ENCODE measurements at places on chromosomes 2 and 18.

- DNase-seq = no peak
Measured at GRCh38 chr2:233681521-233682099, at the start of gene UGT1A7. Gene UGT1A7, plus strand, starts transcription at chr2:233681901. Its CDS starts 37 bp downstream, at chr2:233681938.

DNA sequence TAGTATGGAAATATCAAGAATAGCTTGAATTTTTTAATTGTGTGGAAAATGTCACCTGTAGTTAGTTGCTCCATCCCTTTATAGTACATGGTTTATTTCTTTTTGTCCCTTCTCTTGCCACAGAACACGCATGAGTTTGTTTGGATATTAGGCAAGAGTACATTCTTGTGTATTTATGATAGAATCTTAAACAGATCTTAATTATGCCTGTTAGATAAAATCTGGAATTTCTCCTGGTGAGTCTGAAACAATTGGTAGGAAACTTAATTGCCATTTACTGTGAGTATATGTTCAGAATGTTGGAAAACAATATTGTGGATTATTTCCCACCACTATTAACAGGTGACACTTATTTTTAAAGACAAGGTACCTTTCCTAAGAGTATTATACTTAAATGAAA lies 30.2 kb upstream of the CABYR start:
- no peak for DNase-seq

GRCh38 chr18:79630281-79631095 lies 49.1 kb upstream of the CTDP1 start:
- no peak for DNase-seq

GRCh38 chr2:68251855-68252399 lies 405 bp downstream of the PPP3R1 start:
- peak; percentile 41 for DNase-seq

- DNase-seq = no peak
Measured at GRCh38 chr2:223952280-223952968, 4.8 kb upstream of the MRPL44 start.

GRCh38 chr2:147826278-147827087 lies 18.3 kb upstream of the ACVR2A start:
- DNase-seq = no peak

DNA sequence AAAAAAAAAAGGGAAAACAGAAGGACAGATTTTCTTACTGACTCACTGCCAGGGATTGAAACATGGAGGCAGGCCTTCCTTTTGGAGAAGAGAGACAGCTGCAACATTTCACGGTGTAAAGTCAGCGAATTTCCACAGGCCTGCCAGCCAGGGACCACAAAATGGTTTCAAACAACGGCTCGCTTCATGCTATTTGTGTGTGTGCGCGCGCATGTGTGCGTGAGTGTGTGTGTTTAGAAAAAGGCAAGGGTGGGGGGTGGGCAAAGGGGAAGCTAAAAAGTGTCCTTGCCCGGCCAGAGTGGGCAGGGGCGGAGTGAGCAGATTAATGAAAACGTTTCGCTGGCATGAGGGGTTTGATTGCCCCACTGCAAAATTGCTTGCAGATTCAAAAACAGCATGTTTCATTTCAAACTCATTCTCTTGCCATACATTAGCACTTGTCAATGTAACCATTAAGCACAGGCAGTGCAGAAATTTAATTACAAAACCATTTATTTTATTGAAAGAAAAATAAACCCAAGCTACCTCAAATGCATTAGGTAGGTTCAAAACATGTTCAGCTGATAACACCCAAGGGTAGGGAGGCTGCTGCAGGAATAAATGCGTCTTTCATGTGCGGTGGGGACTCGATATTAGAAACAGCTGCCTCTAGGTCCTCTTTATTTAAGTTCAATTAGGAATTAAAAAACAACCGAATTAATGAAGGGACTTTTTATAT lies 182.1 kb upstream of the SIX2 start:
- no peak for DNase-seq

DNA sequence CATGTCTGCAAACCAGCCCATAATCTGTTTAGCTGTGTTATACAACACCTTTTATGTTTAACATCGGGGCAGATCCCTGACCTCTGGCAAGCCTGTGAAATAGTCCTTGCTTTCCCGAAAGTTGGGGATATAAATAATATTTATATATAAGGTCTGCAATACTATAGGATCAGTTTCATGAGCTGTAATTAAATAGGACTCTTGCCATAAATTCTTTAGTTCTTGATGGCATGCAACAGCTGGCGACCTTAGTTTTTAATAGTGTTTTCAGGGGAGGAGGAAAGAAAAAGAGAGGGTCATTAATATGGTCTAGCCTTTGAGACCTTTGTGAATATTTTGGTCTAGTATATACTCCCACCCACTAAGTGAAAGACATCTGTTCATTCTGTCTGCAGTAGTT lies 166.5 kb downstream of the MTX2 start:
- no peak for DNase-seq

DNA sequence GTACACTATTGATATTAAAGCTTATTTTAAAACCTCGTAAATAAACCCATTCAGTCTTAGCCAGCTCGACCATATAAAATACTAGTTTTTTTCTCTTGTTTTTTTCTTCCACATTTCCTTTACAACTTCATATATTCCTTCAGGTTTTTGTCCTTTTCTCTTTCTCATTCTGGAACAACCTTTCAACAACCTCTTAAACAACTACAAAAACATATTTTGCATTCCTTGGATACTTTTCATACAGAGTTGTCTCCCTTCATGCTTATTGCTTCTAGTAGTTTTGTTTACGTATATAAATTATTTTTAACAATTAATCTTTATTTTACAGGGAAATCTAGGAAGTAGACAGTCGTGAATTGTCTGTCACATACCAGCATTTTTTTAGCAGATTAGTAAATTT lies 41.2 kb downstream of the COMMD1 start:
- no peak for DNase-seq
